ENCODE measurements at places on chromosomes 3 and 15. TPM values are rescaled to one million over a fixed set of nuclear protein-coding genes. Genes with fewer than 3 reads are reported as not detected.

GRCh38 chr15:31271711-31272557, 54.7 kb upstream of the KLF13 start:
- DNase-seq: no peak

GRK7 gene
- 0.18 TPM for polyA plus RNA-seq

DNA sequence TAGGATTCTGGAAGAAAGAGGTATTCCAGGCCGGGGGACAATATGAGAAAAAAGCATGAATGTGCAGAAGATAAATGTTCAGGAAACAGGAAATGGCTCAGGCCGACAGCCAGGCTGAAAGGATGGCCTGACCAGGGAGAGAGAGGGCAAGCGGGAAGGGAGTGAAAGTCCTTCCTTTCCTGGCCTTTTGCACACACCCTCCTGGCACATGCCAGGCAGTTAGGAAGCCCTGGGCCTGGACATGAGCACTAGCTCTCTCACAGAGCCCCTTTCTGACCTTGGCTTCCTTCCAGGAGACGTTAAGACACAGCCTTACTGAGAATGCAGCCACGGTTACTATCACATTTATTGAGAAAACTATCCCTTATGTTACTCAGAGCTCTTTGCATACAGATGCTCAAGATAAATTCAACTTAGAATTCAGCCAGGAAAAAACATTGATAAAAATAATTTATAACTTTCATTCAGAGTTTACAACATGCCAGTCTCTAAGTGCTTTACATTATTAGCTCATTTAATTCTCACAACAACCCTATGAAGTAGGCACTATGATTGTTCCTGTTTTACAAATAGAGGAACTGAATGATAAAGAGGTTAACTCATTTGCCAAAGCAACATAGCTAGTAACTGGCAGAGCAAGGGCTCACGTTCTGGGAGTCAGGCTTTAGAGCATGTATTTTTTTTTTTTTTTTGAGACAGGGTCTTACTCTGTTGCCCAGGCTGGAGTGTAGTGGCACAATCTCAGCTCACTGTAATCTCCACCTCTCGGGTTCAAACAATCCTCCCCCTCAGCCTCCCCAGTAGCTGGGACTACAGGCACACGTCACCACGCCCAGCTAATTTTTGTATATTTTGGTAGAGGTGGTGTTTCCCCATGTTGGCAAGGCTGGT, 39.4 kb upstream of the SMAD3 start:
- no peak for DNase-seq

DHFR2 gene
- 11.2 TPM for polyA plus RNA-seq

ATP2C1 gene
- 158 TPM for polyA plus RNA-seq

GRCh38 chr3:56610669-56611335, 53.8 kb downstream of the CCDC66 start:
- no peak for DNase-seq

CAPN7 gene
- polyA plus RNA-seq: 59.9 TPM

KCNMB2 gene
- polyA plus RNA-seq: 25.2 TPM

ZNF660 gene
- 15.9 TPM for polyA plus RNA-seq

GRCh38 chr3:14721126-14721864, 46.4 kb downstream of the C3orf20 start:
- no peak for DNase-seq

GRCh38 chr3:156459434-156459833, 95.5 kb downstream of the SSR3 start:
- no peak for DNase-seq

- peak; percentile 50 for DNase-seq
Measured at GRCh38 chr3:58471025-58471887, 20.6 kb upstream of the KCTD6 start.

GRCh38 chr15:91113030-91113429, 13.0 kb downstream of the SV2B start:
- no peak for DNase-seq

- DNase-seq: no peak
Measured at GRCh38 chr15:80870366-80870765, 91.2 kb downstream of the CEMIP start.

DYNC1LI1 gene
- polyA plus RNA-seq: 38.2 TPM

GRCh38 chr15:70701891-70702568, 61.3 kb downstream of the UACA start:
- DNase-seq: no peak

RTP3 gene
- not detected for polyA plus RNA-seq
